ENCODE measurements at places on chromosomes 12 and 14. TPM values are rescaled to one million over a fixed set of nuclear protein-coding genes. Genes with fewer than 3 reads are reported as not detected.

Gene RND1
- 17.4 TPM for total RNA-seq

DNA sequence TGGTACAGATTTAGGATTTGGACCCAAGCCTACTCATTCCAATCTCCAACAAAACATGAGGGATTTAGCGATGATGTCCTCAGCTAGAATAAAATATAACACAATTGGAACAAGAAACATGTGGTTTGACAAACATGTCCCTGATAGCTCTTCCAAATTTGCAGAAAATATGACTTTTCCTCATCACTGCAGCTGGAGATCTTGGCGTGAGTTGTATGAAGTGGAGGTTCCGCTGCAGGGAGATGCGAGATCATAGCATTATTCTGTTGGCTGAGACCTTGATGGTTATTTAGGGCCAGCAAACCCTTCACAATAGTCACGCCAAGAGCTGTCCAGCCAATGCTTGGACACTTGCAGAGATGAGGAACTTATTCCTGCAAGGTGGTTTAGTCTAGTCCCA lies 413.4 kb upstream of the TBX3 start:
- DNase-seq, result no peak

Gene PLBD1
- 12.0 TPM for total RNA-seq

DNA sequence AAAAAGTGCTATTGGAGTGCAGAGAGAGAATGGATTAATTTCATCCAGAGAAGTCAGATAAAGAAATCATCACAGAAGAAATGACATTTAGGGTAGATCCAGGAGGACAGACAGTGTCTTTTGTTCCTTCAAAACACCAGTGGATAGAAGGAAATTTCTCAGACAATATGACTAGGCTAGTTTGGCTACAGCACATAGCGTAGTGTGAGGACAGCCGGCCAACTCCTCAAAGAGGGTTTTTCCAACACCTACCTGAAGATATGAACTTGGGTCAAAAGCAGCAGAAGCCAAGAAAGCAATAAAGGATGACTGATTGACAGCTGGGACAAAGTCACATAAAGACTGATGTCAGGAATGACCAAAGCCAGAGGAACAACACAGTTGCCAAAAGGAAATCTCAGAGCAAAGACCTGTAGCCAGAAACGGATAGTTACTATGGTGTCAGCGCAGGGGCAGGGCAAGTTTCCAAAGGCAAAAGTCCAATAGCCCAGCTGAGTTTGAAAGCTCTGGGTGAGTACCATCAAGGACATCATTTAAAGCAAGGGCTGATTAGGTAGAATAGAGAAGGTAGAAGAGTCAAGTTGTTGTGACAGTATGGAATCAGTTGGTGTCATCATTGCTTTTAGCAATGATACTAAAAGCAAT lies 58.7 kb upstream of the PDE3A start:
- no peak for DNase-seq

DNA sequence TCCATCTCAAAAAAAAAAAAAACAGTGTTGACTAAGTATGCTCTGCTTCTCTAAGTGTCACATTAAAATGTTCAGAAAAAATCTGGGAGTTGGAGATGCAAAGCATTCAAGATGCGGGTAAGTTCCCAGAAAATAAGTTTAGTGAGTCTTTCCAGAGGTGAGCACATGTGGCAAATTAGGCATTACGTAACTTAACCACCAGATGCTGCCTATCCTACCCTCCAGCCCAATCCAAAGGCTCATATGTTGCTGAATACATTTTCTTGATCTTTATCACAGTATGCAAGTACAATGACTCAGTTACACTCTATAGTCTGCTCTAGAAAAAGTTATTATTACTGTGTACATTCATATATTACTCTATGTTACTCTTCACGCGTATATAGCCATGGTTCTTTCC lies 3.6 kb downstream of the SLC2A14 start:
- DNase-seq, result no peak

Gene HOXC12
- not detected for total RNA-seq
